Esophagus squamous epithelium (tissue), 5 donors: ENCODE measurements at places on chromosomes 16 and 17. TPM values are rescaled to one million over a fixed set of nuclear protein-coding genes. Genes with fewer than 3 reads are reported as not detected.

GRCh38 chr16:46763147-46763546 is 15.0 kb upstream of the MYLK3 start:
- no peak for DNase-seq

GRCh38 chr16:11273721-11274324 is 394 bp upstream of the PRM3 start:
- no peak for DNase-seq

DNA sequence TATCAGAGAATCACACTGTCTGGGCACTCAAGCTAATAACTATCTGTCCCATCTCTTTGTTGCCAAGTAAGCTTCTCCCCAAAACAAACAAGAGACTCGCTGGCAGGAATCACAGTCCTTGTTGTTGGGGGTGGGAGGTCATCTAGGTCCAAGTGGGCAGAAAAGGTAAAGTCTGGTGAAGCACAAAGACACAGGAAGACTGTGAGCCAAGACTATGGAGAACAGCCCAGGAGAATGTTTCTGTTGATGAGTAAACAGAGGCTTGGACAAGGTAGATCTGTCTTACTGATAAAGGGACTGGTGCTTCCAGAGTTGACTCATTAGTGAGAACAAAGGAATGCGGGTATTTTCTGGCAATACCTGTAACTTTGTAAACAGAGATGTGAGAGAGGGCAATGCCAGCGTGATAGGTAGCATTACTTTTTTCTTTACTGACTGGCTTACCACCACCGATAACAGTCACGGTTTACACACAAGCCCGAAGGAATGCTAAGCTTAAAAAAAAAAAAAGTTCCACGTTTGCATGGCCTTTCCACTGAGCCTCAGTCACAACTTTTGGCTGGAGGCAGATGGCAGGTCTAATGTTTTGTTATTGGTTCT is 11.5 kb upstream of the MMD start:
- no peak for DNase-seq

DNA sequence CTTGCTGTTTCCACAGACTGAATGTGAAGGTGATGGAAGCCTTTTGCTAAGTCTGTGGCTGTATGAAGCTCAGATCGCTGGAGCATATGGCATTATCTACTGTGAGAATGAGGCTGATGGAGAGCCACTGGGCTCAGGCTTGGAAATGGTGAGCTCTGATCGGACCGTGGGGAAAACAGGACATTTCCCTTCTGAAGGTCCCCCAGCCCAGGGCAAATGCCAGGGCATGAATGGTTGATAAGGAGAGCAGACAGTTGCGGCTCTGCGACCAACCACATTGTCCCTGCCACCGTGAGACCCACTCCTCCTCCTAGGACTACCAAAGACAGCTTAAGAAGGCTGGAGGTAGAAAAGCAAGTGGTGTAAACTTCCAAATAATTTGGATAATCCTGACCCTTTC is 4.7 kb upstream of the CUEDC1 start:
- DNase-seq, result no peak

DNA sequence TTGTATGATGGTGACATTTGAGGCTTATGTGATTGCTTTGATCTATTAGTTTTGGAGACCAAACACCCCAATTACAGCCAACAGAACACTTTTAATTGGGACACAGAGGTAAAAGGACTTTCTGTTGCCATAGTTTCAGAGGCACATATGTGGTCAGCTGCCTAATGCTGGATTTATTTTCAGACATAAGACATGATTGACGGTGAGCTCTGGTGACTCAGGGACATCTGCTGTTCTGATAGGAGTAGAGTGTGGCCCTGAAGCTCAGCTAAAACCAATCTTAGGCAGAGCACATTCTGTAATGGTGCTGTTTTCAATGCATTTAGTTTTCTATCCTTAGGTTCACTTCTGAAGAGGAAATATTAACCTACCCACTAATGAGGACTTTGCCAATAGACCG is 247.1 kb downstream of the UTP18 start:
- DNase-seq, result no peak

DNA sequence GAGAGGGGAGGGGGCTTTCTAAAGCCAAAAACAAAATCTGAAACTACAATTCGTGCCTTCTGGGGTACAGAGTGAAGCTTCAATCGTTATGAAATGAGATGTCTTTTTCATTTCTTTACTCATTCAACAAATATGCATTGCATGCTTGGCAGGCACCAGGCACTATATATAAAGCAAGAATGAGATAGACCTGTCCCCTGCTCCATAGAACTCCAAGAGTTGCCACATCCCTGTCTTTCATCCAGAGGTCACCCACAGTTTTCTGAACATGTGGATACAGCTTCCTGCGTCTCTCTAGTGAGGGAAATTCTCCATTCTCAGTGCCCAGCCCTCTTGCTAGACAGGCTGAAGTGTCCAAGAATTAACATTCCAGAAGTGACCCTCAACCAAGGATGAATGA is 343.2 kb upstream of the MAF start:
- no peak for DNase-seq

DNA sequence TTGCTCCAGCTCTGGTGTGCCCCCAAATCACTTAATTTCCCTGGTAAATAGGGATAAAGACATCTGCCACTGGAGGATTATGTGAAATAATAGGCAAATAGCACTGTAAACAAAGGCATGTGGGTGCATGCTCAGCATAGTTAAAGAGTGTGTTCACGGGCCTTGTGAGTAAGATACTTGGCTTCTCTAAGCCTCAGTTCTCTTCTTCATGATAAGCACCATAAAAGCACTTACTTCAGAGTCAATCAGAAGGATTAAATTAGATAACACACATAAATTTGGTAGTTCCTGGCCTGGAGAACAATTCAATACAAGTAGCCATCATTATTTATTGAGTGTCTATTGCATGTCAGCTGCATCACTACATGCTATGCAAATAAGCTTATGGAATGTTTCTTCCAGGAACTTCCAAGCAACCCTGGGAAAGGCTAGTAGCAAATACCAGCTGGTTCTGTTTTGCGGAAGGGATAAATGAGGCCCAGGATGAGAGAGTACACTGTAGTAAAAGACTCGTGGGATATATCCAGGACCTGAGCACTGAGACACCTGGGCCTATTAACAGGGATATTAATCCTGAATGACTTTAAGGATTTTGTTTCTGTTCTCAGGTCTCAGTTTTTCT is 14.5 kb downstream of the CCL11 start:
- DNase-seq, result no peak

DNA sequence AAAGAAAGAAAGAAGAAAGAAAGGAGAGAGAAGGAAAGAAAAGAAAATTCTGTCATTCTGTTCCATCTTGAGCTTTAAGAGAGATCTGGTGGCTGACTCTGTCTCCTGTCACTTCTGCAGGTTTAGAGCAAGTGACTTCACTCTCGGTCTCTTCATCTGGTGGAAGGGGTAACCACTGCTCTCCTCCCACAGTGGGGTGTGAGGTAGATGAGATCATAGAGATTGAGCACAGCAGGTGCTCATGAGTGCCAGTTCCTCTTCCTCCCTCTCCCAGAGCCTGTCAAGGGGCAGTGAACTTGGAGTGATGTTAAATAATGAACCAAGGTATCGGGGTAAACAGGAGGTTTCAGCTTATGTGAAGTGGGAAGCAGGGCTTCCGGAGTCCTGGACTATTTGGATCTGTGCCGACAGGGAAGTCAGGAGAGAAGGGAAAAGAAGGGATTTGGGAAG is 47.7 kb downstream of the BEAN1 start:
- no peak for DNase-seq

GRCh38 chr16:21719283-21719682 is 55.5 kb downstream of the OTOA start:
- no peak for DNase-seq

DNA sequence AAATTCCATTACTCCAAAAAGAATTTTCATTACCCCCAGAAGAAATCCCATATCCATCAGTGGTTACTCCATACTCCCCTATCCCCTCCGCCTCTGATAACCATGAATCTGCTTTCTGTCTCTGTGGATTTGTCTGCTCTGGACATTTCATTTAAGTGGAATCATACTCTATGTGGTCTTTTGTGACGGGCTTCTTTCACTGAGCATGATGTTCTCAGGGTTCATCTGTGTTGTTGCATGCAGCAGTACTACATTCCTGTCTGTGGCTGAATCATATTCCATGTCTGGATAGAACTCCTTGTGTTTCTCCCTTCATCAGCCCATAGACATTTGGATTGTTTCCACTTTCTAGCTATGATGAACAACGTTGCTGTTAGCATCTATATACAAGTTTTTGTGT is 59.5 kb upstream of the IRX3 start:
- no peak for DNase-seq

DNA sequence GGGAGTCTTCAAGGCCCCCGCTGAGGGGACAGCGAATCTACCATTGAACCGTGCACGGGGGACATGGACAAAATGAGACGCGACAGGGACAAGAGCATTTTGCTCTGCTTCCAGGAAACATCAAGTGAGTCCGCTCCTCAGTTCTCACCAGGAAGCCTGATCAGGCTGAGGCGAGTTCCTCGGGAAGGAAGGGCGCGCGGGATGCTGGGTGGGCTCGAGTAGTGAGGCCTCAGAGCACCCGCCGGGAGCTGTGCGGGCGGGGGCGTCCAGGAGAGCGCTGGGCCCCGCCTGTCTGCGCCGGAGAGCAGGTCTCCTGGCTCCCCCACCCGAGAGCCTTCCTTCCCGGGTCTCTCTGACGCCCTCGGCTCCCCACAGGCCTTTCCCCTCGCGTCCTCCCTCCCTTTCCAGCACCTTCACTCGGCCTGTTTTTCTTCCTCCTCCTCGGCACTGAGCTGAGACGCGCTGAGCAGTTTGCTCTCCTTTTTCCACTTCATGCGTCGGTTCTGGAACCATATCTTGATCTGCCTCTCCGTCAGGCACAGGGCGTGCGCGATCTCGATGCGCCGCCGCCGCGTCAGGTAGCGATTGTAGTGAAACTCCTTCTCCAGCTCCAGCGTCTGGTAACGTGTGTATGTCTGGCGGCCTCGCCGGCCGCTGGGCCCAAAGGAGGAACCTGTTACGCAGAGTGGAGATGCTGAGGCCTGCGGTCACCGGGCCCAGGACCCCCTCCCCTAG is 2.6 kb upstream of the HOXB5 start:
- no peak for DNase-seq

Gene SCGB1C2
- total RNA-seq, result not detected

Gene CCL5
- total RNA-seq, result 25.2 TPM

Gene RDM1
- 0.38 TPM for total RNA-seq

Gene PROCA1
- total RNA-seq, result 0.48 TPM

Gene KRTAP4-6
- not detected for total RNA-seq

Gene TRAF4
- total RNA-seq, result 39.8 TPM
